ENCODE measurements at places on chromosomes 5 and 9. TPM values are rescaled to one million over a fixed set of nuclear protein-coding genes. Genes with fewer than 3 reads are reported as not detected.
A peak's percentile ranks its signal among the peaks of the same experiment; 100 is the strongest.

DNA sequence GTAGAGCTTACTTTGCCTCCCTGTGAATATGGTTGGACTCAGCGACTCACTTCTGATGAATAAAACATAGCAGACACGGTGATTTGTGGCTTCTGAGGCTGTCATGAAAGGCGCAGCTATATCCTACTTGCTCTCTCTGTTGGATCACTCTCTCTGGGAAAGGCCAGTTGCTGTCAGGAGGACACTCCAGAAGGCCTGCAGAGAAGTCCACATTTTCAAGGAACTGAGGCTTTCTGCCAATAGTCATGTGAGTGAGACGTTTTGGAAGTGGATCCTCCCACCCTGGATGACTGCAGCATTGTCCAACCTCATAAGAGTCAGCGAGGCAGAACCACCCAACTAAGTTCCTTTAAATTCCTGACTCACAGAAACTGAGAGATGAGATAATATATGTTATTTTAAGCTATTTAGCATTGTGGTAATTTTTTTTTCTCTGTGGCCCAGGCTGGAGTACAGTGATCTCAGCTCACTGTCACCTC, 156.0 kb upstream of the MAST4 start:
- no peaks in the 10 kb centered on the region for H3K4me1 ChIP-seq
- H3K27me3 ChIP-seq = no peaks in the 10 kb centered on the region
- no peak for DNase-seq
- H3K27ac ChIP-seq = no peak overlapping the region
- no peak overlapping the region for H3K4me3 ChIP-seq

LRRC70 gene
- 0.54 TPM for total RNA-seq

- no peak overlapping the region for H3K27ac ChIP-seq
- H3K27me3 ChIP-seq = no peaks in the 10 kb centered on the region
- H3K4me1 ChIP-seq = no peaks in the 10 kb centered on the region
- no peak overlapping the region for H3K4me3 ChIP-seq
Observed at GRCh38 chr5:177526191-177526590, 9.4 kb upstream of the DDX41 start.

DNA sequence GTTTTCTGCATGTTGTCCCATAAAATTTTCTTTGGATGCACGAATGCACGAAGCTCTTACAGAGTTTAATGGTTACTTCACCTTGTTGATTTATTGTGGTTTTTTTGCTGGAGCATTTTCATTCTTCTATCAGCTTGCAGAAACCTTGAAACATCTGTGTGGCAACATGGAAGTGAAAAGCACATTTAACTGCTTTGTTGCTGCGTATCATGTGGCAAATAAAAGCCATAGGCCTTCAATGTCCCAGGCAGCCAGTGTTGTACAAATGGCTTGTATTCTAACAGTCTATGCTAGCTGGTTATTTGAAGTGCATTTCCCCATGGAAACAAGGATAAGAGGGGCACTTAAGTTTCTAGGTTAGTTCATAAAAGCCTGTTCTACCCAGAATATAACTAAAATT, 42.5 kb upstream of the RASGRF2 start:
- no peaks in the 10 kb centered on the region for H3K4me1 ChIP-seq
- peaks cover 7% of the 10 kb centered on the region for H3K27me3 ChIP-seq
- H3K36me3 ChIP-seq = no peaks in the 10 kb centered on the region
- H3K27ac ChIP-seq = no peak overlapping the region

- no peak overlapping the region for H3K4me3 ChIP-seq
- H3K27ac ChIP-seq = no peak overlapping the region
- no peaks in the 10 kb centered on the region for H3K36me3 ChIP-seq
- DNase-seq = no peak
- no peaks in the 10 kb centered on the region for H3K27me3 ChIP-seq
Observed at GRCh38 chr5:9354336-9355081, 191.4 kb downstream of the SEMA5A start.

- no peak overlapping the region for H3K4me3 ChIP-seq
- no peaks in the 10 kb centered on the region for H3K4me1 ChIP-seq
- DNase-seq = no peak
- no peak overlapping the region for H3K27ac ChIP-seq
- no peaks in the 10 kb centered on the region for H3K27me3 ChIP-seq
- H3K36me3 ChIP-seq = peaks cover 64% of the 10 kb centered on the region
Observed at GRCh38 chr5:172229904-172230303, 35.9 kb downstream of the EFCAB9 start.

IFNA2 gene
- total RNA-seq = not detected

- no peak overlapping the region for H3K27ac ChIP-seq
- H3K4me1 ChIP-seq = peaks cover 20% of the 10 kb centered on the region
- DNase-seq = no peak
- H3K27me3 ChIP-seq = no peaks in the 10 kb centered on the region
Observed at GRCh38 chr5:95940758-95941682, 20.6 kb downstream of the ELL2 start.

DNA sequence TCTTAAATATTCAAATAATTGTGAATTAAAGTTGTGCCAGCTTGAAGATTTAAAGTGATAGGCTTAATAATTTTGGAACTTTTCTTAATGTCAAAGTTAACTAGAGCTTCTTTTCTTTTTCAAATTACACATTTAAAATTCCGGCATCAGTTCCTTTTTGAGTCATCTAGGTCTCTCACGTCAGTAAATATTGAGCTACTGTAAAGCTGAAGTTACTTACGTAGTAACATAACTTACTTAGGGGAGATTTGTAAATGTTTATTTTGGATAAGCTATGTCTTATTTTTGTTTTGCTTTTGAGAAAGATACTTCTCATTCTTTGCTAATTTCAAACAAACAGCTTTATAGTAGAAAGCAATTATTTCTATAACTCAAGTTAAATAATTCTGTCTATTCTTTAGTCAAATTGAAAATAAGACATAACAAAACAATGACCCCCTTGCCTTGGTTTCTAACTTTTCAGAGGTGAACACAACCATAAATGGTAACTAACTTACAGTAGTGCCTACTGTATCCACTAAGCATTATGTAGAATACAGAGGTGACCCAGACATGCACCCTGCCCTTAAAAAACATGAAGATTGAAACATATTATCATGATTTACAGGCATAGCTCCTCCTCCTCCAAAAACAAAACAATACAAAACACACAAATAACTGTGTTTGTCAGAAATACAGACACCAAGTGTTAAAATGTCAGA, 29.8 kb downstream of the CD274 start:
- H3K27me3 ChIP-seq = no peaks in the 10 kb centered on the region
- H3K36me3 ChIP-seq = no peaks in the 10 kb centered on the region
- no peak for DNase-seq
- H3K27ac ChIP-seq = no peak overlapping the region
- no peaks in the 10 kb centered on the region for H3K4me1 ChIP-seq

- DNase-seq = peak; percentile 94
- H3K27me3 ChIP-seq = no peaks in the 10 kb centered on the region
- H3K27ac ChIP-seq = peak overlapping the region; percentile 88
- peaks cover 7% of the 10 kb centered on the region for H3K36me3 ChIP-seq
- H3K4me3 ChIP-seq = no peak overlapping the region
Observed at GRCh38 chr5:82165740-82166530, 112.2 kb downstream of the RPS23 start.

- H3K36me3 ChIP-seq = peaks cover 27% of the 10 kb centered on the region
- peak; percentile 46 for DNase-seq
- peak overlapping the region; percentile 89 for H3K27ac ChIP-seq
- no peaks in the 10 kb centered on the region for H3K27me3 ChIP-seq
Observed at GRCh38 chr9:33166231-33167083, 679 bp downstream of the B4GALT1 start.

- no peak overlapping the region for H3K4me3 ChIP-seq
- peaks cover 5% of the 10 kb centered on the region for H3K36me3 ChIP-seq
- H3K4me1 ChIP-seq = no peaks in the 10 kb centered on the region
- no peak for DNase-seq
Observed at GRCh38 chr9:111715471-111715870, 54.1 kb downstream of the GNG10 start.

DNA sequence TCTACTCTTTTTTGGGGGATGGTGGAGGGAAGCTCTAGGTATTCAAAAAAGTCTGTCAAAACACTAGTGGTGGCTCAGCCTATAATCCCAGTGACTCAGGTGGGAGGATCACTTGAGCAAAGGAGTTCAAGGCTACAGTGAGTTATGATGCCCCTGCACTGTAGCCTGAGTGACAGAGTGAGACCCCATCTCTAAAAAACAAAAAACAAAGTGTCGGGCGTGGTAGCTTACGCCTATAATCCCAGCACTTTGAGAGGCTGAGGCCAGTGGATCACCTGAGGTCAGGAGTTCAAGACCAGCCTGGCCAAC, 15.8 kb upstream of the SLC35D2 start:
- no peak overlapping the region for H3K4me3 ChIP-seq
- H3K4me1 ChIP-seq = no peaks in the 10 kb centered on the region
- no peaks in the 10 kb centered on the region for H3K36me3 ChIP-seq
- H3K27ac ChIP-seq = no peak overlapping the region

SLC25A48 gene
- total RNA-seq = not detected

DNA sequence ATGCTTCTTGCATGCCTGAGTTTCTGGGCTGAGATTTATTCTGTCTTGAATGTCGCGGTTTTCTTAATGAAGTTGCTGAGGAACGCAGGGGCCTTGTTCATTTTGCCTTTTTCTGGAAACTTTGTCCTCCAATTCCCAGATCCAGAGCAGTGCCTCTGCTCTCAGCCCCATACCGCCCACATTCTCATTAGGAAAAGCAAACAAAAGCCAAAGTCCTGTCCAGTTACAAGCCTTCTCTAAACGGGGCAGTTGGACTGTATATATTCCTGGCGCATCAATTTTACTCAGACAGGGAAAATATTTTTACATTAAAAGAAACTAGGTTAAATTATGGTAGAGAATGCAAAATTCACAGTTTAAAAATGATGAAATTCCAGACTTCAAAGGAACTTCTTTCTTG, 1.2 kb upstream of the PSAT1 start:
- H3K4me1 ChIP-seq = peaks cover 10% of the 10 kb centered on the region
- H3K27me3 ChIP-seq = no peaks in the 10 kb centered on the region
- H3K36me3 ChIP-seq = peaks cover 27% of the 10 kb centered on the region
- DNase-seq = no peak

DNA sequence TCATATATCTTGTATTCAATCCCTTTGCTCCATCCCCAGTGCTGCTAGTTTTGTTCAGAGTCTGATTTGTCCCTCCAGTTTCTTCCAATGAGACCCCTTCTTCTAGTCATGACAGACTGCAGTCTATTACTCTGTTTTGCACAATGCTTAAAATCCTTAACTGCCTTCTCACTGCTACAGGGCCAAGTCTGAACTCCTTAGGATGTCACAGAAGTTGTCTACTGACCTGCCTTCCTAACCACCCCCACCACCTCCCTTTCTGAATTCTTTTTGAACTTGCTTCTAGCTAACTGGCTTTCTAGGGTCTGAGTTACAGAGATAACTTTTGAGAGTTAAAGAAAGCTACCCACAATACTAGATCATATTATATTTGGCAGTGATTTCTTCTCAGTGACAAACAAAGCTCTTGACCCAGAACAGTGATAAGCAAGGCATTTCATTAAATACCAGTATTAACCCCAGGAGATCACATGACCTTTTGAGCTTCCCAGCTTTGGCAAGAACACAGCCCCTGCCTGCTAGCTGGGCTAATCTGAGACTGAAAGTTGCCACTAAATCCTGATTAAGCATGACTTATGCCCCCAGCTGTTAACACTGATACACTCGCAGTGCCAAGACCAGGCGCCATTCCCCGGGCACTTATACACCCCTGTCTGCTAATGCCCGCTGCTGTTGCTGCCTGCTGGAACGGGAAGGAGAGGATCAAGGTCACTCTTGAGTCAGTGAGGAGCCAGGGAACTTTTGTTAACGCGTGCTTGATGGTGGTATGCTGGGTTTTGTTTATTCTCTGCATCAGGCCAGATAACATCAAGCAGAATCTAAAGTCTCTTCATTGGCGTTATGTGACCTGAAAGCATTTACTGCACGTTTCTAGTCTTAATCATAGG, 36.4 kb upstream of the ADAMTSL1 start:
- no peaks in the 10 kb centered on the region for H3K27me3 ChIP-seq
- H3K4me3 ChIP-seq = no peak overlapping the region
- no peaks in the 10 kb centered on the region for H3K36me3 ChIP-seq

SLC34A3 gene
- total RNA-seq = not detected

DNA sequence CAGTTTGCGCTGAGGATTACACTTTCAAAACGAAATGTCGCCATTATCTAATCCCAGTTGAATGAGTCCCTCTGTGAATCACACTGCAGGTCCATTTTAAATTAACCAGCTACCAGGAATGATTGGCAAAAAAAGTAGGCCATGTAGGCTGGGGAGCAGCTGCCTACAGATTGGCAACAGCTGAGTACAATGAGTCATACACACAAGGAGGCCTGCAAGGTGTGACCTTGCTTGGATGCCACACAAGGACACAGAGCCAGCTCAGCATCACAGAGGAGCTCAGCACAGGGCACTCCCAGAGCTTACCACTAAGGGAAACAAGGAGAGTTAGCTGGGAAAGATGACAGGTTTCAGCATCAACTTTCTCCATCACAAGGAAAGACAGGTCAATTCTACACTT, 12.9 kb downstream of the HAVCR1 start:
- no peaks in the 10 kb centered on the region for H3K36me3 ChIP-seq
- peaks cover 26% of the 10 kb centered on the region for H3K4me1 ChIP-seq

PCDHA2 gene
- total RNA-seq = not detected

ELOVL7 gene
- total RNA-seq = 10.3 TPM

SLC1A3 gene
- total RNA-seq = 9.6 TPM

DNA sequence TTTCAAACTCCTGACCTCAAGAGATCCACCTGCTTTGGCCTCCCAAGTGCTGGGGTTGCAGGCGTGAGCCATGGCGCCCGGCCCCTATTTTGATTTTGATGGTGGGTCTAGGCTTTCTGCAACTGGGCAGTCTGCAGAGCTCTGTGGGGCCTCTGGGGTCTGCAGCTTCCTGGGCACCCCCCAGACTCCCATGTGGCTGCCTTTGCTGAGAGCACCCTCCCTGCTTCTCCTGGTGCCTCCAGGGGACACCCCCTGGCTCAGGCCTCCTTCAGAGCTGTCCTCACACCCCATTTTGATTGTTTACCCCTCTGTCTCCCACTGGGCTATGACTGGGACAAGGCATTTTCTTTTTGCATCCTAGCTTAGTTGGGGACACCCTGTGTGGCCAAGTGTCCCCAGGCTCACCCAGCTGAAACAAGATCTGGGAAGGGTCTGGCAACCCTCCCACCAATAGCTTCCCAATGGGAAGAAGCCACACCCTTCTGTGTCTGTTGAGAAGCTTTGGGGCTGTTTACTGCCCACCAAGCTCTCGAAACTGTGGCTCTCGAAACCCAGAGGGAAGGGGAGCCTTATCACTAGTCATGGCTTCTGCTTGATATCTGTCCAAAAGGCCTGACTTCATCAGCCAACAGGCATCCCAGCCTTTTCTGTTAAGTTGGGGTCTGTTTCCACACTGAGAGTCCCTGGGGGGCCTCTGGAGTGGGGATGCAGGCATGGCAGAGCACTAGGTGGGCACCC, 204.4 kb upstream of the IER5L start:
- H3K27ac ChIP-seq = no peak overlapping the region
- H3K4me3 ChIP-seq = no peak overlapping the region
- no peaks in the 10 kb centered on the region for H3K36me3 ChIP-seq
- H3K27me3 ChIP-seq = no peaks in the 10 kb centered on the region
- H3K4me1 ChIP-seq = peaks cover 6% of the 10 kb centered on the region
- no peak for DNase-seq

DNA sequence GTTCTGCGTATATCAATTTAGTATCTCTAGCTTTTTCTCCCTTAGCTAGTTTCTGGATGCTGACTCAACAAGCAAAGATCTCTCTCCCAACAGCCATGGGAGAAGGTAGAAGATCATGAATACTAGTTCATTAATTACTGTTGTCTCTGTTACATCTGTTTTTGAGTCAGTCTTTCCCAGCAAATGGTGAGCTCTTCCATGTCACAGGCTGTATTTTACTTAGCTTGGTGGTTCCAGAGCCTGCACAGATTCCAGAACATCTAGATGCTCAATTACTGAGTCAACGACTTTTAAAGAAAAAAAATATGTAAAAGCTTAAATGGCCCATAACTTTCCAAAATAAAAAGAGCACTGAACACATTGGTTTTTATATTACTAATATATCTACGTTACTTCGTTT, 307.2 kb downstream of the NSG2 start:
- H3K4me3 ChIP-seq = no peak overlapping the region
- peaks cover 23% of the 10 kb centered on the region for H3K27me3 ChIP-seq
- H3K4me1 ChIP-seq = peaks cover 10% of the 10 kb centered on the region
- H3K36me3 ChIP-seq = no peaks in the 10 kb centered on the region
- no peak for DNase-seq

DAPK1 gene
- total RNA-seq = 19.7 TPM

Measured in MCF 10A (cell line).